Parietal lobe (tissue), 2 donors: ENCODE measurements at places on chromosomes 2 and 18. TPM values are rescaled to one million over a fixed set of nuclear protein-coding genes. Genes with fewer than 3 reads are reported as not detected.

Gene DUSP28
- 6.3 TPM for total RNA-seq

Gene PDE1A
- total RNA-seq = 51.0 TPM

Gene TANC1
- total RNA-seq = 16.0 TPM

Gene VWA3B
- total RNA-seq = 1.3 TPM

Gene VAMP8
- 0.94 TPM for total RNA-seq

Gene IL1RN
- not detected for total RNA-seq

Gene AFF3
- total RNA-seq = 153 TPM

Gene GALR1
- 0.31 TPM for total RNA-seq

Gene GRP
- 18.5 TPM for total RNA-seq

Gene MRPS9
- total RNA-seq = 13.8 TPM

Gene FRZB
- total RNA-seq = 14.1 TPM

Gene ARHGAP15
- 19.4 TPM for total RNA-seq

Gene RUFY4
- total RNA-seq = not detected

Gene EGR4
- total RNA-seq = not detected

Gene HOXD12
- not detected for total RNA-seq

Gene TNFAIP6
- total RNA-seq = not detected

Gene IL36RN
- total RNA-seq = not detected

Gene SLC23A3
- total RNA-seq = 0.63 TPM

Gene FTCDNL1
- 3.1 TPM for total RNA-seq

Gene GNAL
- total RNA-seq = 59.8 TPM

Gene HOXD4
- total RNA-seq = not detected

Gene SNED1
- 5.6 TPM for total RNA-seq

Gene STAMBP
- 19.1 TPM for total RNA-seq

Gene TACR1
- 0.94 TPM for total RNA-seq

Gene CCDC121
- total RNA-seq = 4.1 TPM

Gene UGT1A5
- total RNA-seq = not detected

Gene HDHD2
- total RNA-seq = 38.8 TPM

Gene SERPINB8
- total RNA-seq = 1.3 TPM
